Mucosa of gallbladder (tissue), 1 donor: ENCODE measurements at places on chromosomes 11 and 22.

DNA sequence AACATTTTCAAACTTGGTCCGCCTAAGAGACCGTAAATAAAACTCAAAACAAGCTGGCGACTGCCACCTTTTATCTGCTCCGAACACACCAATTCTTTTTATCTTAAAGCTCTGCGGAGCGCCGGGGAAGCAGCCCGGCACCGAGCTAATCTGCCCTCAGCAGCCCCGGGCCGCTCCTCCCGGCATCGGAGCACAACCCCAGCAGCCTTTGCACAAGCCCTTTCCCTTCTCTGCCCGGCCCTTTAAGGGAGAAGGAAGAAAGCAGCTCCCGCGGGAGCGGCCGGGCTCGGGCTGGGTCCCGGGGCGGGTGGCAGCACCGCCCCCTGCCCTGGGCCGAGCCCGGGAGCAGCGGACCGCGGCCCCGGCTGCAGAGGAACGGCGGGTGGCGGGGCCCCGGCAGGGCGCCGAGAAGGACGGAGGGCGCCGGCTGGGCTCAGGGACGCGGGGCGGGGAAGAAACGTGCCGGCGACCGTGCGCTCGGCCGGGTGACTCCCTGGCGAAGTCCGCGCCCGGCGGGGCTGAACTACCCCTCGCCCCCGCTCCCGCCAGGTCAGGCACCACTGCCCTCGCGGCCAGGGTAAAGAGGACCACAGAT lies 133.6 kb upstream of the C11orf58 start:
- DNase-seq = no peak

GRCh38 chr11:72582206-72583176 lies 91.7 kb downstream of the PDE2A start:
- no peak for DNase-seq

DNA sequence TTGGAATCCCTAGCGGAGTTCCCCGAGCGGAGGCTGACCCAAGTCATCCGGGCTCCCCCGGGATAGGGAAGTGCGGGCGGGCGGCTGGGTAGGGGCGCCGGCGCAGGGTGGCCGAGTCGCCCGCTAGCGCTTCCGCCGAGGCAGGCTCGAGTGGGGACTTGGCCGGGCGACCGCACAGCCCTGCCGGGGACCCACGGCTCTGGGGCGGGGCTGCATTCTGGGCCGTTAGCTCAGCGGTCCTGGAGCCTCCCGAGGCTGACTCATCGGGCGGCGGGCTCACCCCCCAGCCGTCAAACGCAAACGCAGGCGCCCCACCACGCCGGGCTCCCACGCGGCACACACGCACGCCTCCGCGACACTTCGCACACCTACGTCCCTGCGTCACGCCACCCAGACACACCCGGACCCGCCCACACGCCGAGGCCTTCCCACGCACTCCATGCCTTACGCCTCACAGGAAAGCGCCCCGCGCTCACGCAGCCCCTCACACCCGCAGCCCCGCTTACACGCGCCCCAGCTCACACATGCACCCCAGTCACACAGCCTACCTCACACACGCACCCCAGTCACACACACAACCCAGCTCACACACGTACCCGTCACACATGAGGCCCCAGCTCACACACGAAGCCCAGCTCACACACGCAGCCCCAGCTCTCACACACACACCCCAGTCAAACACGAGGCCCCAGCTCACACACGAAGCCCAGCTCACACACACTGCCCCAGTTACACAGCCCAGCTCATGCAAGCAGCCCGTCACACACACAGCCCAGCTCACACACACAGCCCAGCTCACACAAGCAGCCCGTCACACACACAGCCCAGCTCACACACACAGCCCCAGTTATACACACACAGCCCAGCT lies 1.2 kb downstream of the PHLDB1 start:
- DNase-seq = no peak

GRCh38 chr11:10405865-10406592 lies 49.0 kb upstream of the AMPD3 start:
- DNase-seq = peak; percentile 70

DNA sequence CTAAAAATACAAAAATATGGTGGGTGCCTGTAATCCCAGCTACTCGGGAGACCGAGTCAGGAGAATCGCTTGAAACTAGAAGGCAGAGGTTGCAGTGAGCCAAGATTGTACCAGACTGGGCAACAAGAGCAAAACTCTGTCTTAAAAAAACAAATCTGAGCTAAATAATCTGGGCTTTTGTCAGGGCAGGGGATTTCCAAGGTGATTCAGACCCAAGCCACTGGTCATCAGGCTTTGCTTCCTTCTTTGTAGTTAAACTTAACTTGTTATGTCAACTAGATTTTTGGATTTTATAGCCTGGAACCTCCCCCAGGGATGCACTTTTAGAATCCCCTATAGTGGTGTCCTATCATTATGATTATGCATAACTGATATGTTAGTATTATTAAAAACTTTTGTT lies 27.0 kb upstream of the SLC22A8 start:
- DNase-seq = no peak

DNA sequence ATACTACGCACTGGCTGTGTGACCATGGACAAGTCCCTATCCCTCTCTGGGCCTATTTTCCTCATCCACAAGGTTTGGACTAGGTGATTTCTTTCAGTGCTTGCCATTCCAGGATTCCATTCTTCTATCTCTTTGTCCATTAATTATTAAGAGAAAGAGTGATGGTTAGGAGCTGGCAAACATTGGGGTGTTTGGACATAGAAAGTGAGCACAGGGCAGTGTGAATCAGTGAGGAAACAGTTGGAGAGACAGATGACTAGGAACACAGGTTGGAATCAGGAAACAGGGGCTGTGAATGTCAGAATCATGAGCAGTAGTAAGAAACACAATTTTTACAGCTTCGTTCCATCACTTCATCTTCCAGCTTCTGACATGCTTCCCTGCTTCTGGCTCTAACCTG lies 211.8 kb downstream of the INSC start:
- DNase-seq = no peak

DNA sequence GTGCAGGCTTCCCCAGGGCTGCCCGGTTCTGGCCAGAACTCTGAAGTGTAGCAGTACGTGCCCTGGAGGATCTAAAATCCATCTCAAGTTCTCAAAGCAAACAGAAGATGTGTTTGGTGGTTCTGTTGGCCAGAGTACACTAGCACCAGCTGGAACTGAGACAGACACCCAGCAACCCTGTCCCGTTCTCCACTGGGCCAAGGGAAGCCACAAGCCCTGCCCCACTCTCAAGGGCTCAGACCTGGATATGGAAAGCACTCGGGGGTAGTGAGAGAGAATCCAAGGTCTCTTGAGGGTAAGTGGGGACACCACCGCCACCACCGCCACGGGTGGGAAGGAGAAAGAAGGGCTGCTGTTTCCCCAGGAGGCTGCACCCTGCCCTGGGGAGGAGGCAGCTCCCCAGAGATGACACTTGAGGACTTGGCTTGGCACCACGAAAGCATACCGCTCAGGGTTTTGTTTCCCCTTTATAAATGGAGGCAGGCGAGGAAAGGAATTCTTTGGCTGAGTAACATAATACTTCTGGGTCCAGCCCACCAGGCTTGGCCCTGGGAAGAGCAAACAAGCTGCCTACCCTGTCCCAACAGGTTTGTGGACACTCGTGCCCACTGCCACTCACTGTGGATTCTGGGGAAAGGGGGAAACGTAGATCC lies 56.1 kb upstream of the POU2AF1 start:
- no peak for DNase-seq

- no peak for DNase-seq
Measured at GRCh38 chr22:49587987-49588386, 239.7 kb downstream of the BRD1 start.

DNA sequence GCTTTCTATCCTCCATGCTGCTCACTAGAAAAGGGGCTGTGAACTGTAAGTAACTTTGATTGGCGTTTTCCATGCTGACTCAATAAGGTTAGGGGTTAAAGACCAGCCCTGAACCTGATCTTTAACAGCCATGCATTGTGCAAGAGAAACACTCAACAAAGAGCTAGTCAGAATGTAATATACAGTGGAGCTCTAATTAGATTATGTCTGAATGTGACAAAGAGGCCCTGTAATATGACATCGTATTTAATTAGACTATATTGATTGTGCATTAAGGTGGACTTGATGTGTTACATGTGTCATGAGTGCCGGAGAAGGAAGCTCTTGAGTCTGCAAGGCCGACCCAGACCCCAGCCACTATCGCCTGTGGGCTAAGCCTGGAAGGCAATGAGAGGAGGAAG lies 70.5 kb downstream of the PKNOX2 start:
- DNase-seq = no peak

GRCh38 chr11:46511342-46511741 lies 82.5 kb downstream of the AMBRA1 start:
- DNase-seq = no peak

DNA sequence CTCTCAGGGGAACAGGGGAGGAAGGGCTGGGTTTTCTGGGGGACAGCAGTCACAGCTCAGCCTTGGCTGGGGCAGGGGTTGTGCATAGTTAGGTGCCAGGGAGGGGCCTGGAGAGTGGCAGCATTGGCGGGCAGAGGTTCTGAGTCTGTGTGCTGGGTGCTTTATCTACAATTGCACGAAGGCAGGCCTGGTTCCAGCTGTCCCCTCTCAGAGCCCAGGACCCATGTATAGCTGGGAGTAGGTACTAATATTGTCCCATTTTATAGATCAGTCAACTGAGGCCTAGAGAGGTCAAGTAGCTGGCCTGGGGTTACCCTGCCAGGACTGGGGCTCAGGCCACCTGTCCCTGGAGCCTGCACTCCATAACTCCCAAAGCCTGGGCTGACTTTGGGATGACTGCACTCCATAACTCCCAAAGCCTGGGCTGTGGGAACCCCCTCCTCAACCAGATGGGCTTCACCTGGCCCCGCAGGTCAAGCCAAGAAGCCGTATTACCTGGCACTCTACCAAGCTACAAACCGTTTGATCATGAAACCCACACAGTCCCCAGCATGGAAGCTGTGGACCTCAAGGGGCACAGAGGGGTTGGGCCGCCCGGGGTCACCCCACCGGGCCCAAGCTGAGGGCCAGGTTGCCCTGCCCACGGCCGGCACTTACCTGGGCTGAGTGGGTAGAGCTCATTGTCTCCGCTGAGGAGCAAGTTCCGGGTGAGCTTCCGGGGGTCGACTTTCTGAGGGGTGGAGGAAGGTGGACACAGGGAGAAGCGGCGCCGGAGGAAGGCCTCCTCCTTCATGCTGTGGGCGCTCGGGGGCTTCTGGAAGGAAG lies 36.5 kb downstream of the OSBPL5 start:
- no peak for DNase-seq

DNA sequence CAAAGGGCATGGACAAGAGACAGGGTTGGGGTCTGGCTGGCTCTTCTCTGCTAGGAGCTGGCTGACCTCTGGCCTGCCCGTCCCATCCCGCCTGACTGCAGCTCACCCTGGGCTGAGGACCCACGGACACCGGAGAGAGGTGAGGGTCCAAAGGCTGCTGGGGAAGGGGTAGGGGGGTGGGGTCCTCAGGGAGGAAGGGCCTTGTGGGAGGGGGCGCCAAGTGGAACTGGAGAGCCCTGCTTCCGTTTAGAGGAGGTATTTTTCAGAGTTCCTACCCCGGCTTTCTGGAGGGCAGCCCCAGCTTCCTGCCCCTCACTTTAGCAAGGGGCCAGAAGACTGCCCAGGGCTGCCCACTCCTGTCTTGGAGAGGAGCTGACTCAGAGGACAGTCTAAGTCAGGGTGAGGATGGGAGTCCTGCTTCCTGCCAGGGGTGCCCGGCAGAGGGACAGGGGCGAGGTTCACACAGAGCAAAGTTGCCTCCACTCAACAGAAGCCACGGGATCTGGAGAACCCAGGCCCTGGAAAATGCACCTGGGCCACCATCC lies 7.1 kb downstream of the LARGE2 start:
- no peak for DNase-seq

DNA sequence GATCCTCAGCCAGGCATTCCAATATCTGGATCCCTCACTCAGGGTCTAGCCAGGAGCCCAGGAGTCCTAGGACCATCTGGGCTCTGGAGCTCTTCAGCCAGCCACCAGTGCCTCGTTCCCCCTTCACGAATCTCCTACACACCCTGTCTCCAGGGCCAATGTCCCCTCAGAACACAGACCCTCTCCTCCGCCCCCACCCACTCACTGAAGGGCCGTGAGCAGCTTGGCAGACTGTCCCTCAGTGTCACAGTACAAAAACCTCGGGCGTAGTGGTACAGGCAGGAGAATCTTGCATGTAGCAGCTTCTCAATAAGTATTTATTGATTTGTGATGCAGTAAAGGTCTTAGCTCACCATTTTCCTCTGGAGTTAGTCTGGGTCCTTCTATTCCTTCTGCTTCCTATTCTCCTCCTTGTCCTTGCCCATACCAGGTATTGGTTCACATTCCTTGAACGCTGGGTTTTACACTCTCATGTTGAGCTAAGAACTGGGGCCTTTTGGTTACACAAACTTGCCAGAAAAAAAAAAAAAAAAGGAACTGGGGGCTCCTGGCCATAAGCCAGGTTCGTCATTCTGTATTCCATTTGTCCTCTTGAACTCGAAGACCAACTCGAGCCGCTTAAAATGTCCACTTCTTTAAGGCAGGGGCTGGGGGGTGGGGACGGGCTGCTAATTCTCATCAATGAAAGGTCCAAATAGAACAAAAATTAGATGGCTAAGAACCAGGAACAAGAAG lies 2.3 kb downstream of the CXCR5 start:
- DNase-seq = no peak

- DNase-seq = no peak
Measured at GRCh38 chr11:70641369-70641768, 243.0 kb downstream of the CTTN start.

DNA sequence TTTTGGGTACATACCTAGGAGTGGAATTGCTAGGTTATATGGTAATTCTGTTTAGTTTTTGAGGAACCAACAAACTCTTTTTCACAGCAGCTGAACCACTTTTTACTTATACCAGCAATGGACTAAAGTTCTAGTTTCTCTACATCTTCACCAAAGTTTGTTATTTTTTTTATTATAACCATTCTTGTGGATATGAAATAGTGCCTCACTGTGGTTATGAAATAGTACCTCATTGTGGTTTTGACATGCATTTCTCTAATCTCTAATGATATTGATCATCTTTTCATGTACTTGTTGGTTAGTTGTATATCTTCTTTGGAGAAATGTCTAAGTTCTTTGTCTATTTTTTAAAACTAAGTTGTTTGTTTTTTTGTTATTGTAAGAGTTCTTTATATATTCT lies 27.2 kb downstream of the STIM1 start:
- no peak for DNase-seq

GRCh38 chr11:44927174-44927661 lies 23.5 kb downstream of the TP53I11 start:
- peak; percentile 67 for DNase-seq

DNA sequence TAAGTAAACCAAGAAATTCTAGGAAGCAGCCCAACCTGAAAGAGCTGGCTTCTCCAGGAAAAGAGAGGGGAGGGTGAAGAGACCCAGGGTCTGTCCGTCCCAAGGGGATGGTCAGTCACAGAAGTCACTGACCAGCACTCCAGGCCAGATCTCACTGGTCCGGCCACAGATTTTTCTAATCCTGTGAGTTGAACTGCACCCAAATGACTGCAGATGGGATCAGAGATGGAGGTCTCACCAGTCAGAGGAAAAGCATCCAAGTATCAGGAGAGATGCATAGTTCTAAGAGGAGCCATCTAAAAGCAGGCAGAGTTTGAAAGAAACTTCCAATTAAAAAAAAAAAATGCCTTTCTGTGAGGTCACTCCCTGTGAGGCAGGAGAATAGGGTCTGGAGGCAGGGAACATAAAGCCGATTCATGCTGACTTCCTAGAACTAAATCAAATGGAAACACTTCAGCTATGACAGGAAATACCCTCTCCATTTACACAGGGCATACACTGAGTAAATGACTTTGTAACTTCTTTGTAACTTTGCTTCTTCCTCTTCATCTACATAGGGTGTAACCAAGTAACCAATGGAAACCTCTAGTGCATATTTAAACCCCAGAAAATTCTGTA lies 144.5 kb downstream of the CCDC34 start:
- DNase-seq = no peak

GRCh38 chr11:16986434-16987204 lies 27.6 kb downstream of the PLEKHA7 start:
- peak; percentile 92 for DNase-seq
